Activated CD4-positive, CD25-positive, alpha-beta regulatory T cell treated with anti-CD3 and anti-CD28 coated beads, Interleukin-2, amount 50 U/mL, for 16 hours (primary cell): ENCODE measurements at places on chromosomes 3 and 15.

DNA sequence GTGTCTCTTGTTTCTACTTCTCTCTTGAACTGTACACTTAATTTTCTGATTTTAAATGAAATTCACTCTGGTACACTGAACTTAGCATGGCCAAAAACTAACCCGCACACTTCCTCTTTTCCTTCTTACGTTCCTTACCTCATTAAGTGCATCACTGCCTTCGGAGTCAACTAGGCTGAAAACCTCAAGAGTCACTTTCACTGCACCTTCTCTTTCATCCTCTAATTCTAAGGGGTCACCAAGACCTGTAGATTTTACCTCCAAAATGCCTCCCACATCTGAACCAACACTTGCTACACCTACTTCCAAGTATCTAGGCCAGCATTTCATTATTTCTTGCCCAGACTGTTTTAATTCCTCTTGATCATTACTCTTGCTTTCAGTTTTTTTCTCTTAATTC, 6.6 kb downstream of the CBLB start:
- DNase-seq = no peak

- DNase-seq = no peak
These were observed 59.0 kb downstream of the RORA start for GRCh38 chr15:61169904-61170695.

- DNase-seq = no peak
These were observed 304.5 kb downstream of the RBMS3 start for GRCh38 chr3:29585368-29585767.

- no peak for DNase-seq
These were observed 218.9 kb downstream of the PLOD2 start for GRCh38 chr3:145942052-145942451.

- no peak for DNase-seq
These were observed 200.8 kb upstream of the IL12A start for GRCh38 chr3:159787794-159788205.
